Dorsolateral prefrontal cortex (tissue), 122 donors: ENCODE measurements at places on chromosomes 3 and 15.

- no peak for DNase-seq
These were observed 165.1 kb downstream of the IL5RA start for GRCh38 chr3:2945121-2945520.

GRCh38 chr15:58060575-58060974 lies 4.9 kb downstream of the ALDH1A2 start:
- DNase-seq = no peak

GRCh38 chr3:189720736-189721417 lies 89.7 kb downstream of the TP63 start:
- no peak for DNase-seq

DNA sequence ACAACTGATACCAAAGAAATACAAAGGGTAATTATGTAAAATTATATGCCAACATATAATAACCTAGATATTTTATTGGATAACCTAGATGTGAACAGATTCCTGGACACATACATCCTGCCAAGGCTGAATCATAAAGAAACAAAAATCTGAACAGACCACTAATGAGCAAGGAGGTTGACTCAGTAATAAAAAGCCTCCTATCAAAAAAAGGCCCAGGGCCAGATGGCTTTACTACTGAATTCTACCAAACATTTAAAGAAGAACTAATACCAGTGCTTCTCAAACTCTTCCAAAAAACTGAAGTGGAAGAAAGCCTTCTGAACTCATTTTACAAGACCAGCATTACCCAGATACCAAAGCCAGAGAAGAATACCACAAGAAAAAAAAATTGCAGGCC lies 32.4 kb downstream of the THBS1 start:
- DNase-seq = no peak

- no peak for DNase-seq
These were observed 19.1 kb upstream of the FSIP1 start for GRCh38 chr15:39801641-39802309.

DNA sequence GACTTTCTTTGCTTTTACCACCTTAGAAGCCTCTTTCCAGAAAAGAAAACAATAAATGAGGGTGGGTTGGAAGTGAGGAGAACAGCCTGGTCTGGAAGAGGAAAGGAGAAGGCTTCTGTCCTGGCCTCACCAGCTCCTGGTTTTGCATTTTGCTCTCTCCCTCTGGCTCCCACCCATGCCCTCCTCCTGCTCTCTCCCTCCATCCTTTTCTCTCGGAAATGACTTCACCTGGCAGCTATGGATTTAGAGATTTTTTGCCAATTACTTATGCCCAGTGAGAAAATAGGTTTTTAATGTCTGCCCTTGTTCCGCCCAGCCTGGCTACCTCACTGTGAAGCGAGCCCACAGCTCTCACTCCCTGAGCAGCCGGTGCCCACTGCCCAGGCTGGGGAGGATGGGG lies 77.9 kb upstream of the NTRK3 start:
- no peak for DNase-seq

DNA sequence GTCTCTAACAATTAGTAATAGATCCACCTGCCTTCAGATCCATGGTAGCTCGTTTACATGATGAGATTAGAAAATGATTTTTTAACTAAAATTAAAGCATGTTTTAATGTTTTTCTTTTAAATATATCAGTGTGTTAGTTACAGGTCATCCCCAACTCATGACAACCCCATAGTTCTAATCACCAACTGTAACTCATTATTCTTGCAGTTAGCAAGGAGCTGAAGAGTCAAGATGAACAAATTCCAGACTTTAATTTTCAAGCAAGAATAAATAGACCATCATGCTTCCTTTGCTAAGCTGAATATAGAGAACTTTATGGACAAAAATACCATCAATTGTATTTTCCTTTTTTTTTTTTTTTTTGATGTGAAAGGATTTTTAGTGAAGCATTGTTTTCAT lies 101.1 kb downstream of the TOP2B start:
- no peak for DNase-seq

DNA sequence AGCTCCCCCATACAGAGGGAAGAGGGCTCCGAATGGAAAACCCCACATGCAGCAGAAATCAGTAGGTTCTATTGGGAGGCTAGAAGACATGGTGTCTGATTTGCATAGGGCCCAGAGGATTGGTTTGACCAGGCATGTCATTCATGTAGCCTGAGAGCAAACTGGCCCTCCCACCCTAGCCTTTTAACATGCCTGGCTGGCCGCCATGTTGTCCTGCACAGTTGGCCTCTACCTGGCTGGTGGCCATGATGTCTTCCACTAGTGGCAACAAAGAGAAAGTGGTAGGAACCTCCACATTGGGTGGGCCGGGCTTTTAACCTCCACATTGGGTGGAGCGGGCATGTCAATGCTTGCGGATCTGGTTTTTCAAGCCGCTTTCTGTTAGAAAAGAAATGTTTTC lies 312.1 kb downstream of the TAFA4 start:
- no peak for DNase-seq

DNA sequence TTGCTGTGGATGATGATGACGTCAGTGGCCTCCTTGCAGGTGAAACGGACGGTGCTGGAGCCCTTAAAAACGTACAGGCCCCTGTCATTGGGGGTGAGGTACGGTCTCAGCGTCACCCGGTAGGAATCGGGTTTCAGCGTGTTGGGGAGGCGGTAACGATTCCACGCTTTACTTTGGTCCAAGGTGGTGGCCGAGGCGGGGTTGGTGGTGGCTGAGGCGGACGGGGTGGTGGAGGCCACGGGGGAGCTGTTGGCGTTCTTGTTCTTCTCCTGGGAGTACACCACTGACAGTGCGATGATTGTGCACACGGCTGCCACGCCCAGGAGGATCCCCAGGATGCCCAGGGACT lies 8.5 kb downstream of the ANPEP start:
- no peak for DNase-seq

- DNase-seq = no peak
These were observed 553.8 kb upstream of the SGO1 start for GRCh38 chr3:20739814-20740213.

DNA sequence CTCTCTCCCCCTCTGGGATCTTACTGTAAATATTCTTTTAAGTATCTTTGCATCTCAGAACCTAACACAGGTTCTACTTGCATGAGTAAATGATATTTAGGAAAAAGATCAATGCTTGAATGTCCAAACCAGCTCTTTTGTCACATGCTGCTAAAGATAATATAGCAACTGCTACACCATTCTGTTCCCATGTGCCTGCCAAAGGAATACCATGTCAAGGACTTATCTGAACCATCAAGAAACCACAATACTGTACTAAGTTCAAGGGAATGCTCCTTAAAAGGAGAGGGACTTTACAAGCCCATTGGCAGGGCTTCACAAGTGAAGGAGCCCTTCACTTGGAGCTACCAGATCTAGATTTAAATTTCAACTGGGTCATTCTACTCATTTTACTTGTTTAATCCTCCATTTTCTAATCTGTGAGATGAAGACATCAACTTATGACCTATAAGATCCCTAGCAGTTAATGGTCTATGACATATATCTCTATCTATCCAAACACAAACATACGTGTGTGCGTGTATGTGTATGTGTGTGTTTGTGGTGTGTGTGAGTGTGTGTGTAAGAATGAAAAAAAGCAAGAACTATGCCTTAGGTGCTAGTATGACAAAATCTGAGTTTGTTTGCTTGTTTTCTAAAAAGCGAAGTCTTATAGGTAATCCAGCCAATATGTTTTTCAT lies 13.0 kb upstream of the SEC62 start:
- no peak for DNase-seq

GRCh38 chr15:56205061-56205876 lies 38.4 kb downstream of the RFX7 start:
- no peak for DNase-seq

- DNase-seq = no peak
These were observed 82.0 kb downstream of the CHCHD4 start for GRCh38 chr3:14042680-14043079.

DNA sequence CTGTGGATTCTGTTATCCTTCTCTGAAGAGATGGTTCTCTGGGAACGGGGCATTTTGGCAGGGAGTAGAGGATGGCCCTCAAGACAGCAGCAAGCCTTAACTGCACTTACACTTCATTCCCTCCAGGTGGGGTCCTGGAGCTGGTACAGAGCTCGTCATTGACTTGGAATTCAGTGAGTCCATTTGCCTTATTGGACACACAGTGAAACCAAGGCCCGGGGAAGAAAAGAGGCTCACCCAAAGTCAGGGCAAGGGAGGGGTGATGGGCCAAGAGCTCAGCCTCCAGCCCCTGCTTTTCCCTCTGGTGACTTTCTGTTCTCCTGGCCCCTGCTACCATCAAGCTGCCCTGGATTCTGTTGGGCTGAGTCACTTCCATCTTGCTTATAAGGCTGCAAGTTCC lies 125.6 kb downstream of the ETFA start:
- DNase-seq = no peak

DNA sequence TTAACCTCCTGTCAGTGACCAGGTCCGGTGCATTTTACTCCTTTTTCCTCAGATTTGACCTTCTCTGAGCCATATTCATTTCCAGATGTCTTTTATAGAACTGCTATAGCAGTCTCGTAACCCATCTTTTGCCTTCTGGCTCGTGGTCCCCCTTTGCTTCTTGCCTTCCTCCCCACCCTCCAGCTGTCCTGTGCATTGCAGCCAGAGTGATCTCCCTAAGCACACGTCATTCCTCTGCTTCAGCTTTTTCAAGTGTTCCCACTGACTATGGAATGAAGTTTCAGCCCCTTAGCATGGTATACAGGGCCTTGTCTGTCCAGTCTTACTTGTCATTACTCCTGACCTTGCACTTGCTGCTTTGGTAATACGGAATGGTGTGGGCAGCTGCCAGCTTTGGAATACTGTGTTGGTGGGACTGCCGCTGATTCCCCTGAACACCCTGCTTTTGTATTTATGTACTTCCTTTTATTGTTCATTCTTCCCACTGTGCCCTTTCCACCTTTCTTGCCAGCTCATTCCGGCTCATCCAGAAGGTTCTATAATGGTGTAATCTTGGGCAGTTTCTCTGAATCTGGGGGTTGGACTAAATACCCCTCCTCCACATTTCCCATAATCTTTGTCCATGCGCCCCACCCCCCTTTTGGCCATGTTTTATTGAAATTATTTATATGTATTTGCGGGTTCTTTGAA lies 38.9 kb downstream of the SLC25A26 start:
- DNase-seq = no peak

DNA sequence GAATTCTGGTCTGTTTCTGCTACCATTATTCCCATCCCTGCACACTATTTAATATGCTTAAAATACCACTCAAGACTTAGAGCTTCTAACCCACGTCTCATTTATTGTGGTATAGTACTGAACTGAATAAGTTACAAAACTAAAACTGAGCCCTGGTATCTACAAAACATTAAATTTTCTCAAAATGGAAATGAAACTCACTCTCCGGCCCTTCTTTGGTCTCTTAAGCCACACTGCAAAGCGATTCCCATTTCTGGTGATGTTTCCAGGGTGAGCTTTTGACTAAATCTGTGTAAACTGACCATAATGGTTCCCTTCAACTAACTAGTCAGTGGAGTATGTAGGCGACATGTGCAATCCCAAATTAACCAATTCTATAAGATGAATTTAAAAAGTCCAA lies 18.6 kb downstream of the KPNA4 start:
- no peak for DNase-seq

DNA sequence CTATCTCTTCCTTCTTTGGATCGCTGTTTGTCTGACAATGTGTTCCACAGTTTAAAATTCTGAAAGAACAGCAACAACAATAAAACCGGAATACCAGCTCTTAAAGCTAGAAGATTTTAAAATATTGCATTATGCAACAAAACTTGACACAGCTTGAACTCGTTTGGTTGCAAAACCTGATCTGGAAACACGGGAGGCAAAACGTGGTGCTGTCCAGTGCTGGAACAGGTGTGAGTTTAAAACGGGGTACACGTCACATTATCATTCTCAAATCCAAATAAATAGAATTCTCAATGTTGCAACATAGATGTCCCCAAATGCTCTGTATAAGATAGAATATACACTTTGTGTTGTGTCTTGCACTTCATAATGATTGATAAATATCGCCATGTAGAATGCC lies 110.9 kb upstream of the LYSMD4 start:
- DNase-seq = no peak

DNA sequence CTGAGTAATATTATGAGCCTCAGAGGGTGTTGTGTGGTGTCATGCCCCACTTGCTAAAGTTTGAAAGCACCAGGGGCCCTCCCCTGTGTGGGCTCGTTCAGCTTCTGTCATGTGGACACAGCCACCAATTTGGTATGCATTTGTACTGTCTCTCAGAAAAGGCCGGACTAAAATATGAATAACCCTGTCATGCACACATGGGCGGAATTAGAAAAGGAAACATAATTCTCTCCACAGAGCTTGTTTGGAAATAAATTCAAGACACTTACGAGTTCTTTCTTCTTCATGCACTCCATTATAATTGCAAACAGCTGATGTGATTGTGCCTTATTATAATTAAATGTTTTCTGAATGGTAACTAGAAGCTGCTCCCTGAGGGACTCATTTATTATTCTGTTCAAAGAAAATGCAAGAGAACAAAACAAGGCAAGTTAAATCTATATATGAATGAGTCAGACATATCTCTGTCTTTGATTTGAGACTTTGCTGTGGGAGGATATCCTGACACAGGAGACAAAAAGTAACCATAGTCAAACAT lies 39.1 kb downstream of the TRPM1 start:
- no peak for DNase-seq

DNA sequence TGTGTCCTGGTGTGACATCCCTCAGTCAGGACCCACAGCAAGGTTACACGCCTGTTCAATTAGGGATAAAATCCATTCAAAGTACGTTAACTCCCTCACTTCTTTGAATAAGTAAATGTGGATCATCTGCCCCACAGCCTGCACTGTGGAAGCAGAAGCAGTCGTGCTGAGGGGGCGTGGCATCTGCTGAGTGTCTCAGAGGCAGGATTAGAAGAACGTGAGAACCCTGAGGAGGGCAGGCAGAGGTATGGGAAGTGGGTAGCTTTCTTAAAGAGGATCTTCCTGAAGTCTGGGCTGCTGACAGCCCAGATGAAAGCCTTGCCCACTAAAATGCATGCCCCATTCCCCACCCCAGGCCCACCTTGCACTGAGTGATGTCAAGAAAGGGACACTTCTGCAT lies 28.5 kb downstream of the CRABP1 start:
- no peak for DNase-seq

DNA sequence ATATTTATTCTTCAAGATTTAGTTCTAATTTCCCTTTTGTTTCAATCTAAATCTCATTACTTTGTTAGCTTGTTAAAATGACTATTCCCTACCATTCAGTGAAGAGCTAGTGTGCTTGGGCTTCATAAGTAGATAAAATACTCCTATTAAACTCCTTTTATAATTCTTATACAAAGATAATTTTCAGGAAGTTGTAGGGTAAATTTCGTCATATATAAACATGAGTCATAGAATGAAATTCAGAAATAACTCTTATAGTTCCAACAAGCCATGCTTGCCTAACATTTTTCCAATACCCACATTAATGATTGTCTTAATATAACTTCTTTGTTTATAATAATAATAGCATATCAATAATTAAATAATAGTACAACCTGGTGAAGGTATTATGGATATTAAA lies 407.3 kb downstream of the NAALADL2 start:
- DNase-seq = no peak

GRCh38 chr3:197682713-197683112 lies 54.0 kb downstream of the RUBCN start:
- no peak for DNase-seq

- DNase-seq = peak; percentile 28
These were observed 32.7 kb downstream of the FEM1B start for GRCh38 chr15:68310178-68310803.
